T1000 (cell line): ENCODE measurements at places on chromosomes 1 and 21.

DNA sequence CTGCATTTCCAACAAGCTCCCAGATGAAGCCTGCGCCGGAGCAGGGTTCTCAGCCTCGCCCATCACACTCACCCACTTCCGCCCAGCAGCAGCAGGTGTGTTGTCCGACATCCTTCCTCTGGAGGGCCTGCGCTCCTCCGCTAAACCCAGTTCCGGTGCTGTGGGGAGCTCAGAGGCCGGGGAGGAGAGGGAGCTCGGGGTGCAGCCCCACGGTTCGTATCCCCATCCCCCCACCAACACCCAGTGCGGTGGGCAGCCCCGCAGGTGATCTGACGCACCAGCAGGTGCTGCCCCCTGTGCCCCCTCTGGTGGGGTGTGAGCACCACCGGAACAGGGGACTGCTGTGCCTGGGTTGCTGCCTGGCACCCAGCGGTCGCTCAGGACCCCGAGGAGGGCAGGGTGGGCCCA lies 3.4 kb upstream of the PEX10 start:
- DNase-seq, result no peak

DNA sequence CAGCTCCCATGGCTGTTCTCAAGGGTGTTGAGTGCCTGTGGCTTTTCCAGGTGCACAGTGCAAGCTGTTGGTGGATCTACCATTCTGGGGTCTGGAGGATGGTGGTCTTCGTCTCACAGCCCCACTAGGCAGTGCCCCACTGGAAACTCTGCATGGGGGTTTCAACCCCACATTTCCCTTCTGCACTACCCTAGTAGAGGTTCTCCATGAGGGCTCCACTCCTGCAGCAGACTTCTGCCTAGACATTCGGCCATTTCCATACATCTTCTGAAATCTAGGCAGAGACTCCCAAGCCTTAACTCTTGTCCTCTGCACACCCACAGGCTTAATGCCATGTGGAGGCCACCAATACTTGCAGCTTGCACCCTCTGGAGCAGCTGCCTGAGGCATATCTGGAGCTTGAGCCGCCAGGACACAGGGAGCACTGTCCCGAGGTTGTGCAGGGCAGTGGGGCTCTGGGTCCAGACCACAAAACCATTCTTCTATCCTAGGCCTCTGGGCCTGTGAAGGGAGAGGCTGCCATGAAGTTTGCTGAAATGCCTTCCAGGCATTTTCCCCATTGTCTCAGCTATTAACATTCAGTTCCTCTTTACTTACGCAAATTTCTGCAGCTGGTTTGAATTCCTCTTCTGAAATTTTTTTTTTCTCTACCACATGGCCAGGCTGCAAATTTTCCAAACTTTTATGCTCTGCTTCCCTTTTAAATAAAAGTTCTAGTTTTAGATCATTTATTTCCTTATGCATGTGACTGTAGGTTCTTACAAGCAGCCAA lies 8.8 kb upstream of the CAPN8 start:
- no peak for DNase-seq

DNA sequence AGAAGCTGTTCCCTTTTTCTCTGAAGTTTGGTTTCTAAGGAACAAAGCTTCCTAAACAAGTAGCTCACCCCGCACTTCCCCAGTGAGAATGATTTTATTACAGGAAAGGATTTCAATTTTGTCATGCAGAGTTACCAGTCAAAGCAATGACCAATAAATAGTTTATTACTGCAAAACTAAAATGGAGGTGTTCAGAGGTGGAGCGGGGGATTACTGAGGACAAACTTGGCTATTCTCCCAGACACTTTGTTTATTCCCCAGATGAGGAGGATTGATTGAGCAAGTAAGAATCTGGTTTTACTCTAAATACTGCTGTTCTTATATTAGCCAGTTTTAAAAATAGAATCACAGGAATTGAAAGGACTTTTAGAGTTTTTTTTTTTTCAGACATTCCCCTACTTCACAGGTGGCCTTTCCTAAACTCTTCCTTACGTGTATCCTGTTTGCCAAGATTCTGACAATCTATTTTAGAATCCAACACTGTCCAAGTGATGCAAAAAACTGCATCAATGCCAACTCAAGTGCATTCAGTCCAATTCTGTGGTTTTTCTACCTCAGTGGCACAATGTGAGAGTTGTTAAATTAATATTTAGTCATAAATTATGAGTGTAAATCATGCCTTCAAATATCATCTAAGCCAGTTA lies 136.1 kb downstream of the TNFSF18 start:
- no peak for DNase-seq

- no peak for DNase-seq
These were observed 19.8 kb downstream of the PGM1 start for GRCh38 chr1:63612971-63613370.

- no peak for DNase-seq
These were observed 12.5 kb downstream of the KIF17 start for GRCh38 chr1:20705203-20705755.

- DNase-seq, result no peak
These were observed 151.7 kb upstream of the NEGR1 start for GRCh38 chr1:72434070-72434469.

DNA sequence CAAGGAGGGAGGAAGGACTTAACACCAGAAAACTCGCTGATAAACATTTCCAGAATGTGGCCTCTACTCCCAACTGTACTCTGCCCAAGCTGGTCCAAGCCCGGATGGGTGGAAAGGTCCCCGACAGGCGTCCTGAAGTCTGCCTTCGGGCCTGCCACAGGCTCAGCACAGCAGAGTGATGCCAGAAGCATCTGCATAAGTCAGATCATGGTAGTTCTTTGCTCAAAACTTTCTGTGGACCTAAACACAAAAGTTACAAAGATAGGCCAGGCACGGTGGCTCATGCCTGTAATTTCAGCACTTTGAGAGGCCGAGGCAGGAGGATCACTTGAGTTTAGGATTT lies 790 bp upstream of the UTS2 start:
- DNase-seq, result no peak

DNA sequence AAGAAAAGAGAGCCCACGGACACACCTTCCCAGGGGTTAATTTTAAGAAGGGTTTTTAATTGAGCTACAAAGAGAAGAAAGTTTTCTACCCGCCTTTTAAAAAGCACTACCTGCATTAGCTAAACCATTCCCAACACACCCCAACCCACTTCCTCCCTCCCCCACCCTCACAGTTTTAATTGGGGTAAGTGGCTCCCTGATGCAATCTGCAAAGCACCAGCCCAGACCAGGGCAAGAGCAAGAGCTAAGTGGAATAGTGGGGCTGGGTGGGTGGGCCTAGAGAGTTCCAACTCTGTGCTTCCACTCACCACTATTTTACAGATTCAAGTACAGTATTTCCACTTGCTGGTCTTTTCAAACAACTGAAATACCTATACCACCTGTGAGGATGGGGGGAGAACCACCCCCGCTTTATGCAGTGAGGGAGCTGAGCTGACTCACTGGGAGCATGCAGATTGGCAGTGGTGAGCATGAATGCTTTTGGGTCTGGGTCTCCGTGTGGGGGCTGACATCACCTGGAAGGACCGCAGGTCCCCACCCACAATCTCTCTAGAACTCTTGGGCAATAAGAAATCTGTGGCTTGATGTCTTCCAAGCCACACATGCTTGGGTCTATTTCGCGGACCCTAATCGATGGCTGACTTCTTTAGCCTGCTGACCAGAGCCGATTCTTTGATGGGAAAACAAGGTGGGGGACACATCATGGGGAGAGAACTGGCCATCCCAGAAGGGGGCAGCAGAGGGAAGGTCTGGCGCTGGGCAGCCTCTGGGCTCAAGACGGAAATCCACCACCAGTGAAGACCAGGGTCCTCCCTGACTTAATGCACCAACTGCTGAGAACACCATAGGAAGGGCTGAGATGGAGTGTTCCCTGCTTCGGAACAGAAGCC lies 95.5 kb downstream of the SSBP3 start:
- DNase-seq, result no peak

GRCh38 chr1:33515607-33516006 lies 43.2 kb downstream of the ZSCAN20 start:
- no peak for DNase-seq

DNA sequence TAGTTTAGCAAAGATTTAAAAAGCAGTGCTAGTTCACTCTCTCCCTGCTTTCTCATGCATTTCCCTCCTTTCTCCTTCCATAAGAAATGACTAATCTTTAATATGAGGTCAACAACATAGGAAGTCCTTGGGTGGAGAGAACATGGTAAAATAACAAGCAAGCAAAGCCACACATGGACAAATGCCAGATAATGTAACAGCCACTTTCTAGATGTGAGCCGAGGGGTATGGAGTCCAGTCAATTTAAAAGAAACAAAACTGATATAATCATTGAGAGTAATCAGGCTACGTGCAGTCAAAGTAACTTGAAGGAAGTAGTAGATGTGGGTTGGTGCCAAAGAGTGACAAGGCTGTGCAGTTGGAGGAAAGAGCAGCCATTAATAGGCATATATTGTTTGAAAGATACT lies 69.6 kb downstream of the DUSP10 start:
- DNase-seq, result no peak
